NCI-H226 (cell line): ENCODE measurements at places on chromosomes 2 and 18.

GRCh38 chr2:176075481-176075880, 8.3 kb downstream of the EVX2 start:
- DNase-seq, result no peak

- no peak for DNase-seq
Measured at GRCh38 chr2:54373855-54374254, 82.3 kb upstream of the SPTBN1 start.

DNA sequence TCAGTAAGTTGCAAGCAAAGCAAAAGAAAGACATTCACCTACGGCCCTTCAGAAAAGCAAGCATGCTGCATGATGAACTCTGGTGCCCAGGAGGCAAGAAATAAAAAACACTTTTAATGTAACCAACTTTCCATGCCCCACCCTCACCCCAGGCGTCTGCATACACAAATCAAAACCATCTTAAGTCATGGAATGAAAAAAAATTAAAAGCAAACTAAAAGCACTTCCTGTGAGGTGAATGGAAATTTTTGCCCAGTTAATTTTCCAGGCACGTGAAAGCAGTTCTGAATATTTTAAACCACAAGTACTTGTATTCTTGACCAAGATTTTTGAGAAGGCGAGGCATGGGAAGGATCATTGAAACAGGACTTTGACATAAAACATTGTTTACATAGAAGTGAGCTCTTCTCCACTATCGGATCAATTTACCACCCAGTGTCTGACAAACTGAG, 2.5 kb upstream of the ICOS start:
- no peak for DNase-seq

- DNase-seq, result no peak
Measured at GRCh38 chr2:134582547-134582899, 136.3 kb downstream of the TMEM163 start.

GRCh38 chr2:98028101-98028561, 32.4 kb upstream of the TMEM131 start:
- peak; percentile 71 for DNase-seq

DNA sequence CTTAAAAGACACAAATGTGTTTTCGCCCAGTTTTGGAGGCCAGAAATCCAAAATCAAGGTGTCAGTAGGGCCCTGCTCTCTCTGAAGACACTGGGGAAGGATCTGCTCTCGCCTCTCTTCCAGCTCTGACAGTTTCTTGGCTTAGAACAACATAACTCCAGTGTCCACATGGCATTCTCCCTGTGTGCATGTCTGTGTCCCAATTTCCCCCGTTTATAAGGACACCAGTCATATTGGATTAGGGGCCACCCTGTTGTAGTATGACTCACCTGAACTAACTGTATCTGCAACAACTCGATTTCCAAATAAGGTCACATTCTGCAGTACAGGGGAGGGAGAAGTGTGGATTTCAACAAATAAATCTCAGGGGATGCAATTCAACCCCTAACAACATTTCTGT, 263.2 kb downstream of the SS18 start:
- DNase-seq, result no peak

DNA sequence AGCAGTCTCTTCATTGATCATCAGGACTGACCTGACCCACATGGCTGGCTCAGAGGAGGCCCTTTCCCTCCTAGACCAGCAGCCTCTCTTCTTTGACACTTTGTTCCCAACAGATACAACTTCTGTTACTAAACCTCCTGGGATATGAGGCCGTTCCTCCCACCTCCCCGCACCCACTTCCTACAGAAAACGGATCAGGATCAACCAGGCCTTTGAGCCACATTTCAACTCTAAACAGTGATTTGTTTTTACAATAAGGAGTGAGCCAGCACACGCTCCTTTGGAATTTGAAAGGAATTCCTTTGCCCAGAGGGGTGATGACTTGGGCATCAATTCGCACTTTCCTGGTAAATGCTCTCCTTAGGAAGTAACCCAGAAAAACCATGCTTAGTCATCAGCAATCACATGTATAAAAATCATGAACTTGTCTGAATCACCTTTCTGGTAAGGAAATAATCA, 180.4 kb downstream of the FAM124B start:
- DNase-seq, result peak; percentile 98

DNA sequence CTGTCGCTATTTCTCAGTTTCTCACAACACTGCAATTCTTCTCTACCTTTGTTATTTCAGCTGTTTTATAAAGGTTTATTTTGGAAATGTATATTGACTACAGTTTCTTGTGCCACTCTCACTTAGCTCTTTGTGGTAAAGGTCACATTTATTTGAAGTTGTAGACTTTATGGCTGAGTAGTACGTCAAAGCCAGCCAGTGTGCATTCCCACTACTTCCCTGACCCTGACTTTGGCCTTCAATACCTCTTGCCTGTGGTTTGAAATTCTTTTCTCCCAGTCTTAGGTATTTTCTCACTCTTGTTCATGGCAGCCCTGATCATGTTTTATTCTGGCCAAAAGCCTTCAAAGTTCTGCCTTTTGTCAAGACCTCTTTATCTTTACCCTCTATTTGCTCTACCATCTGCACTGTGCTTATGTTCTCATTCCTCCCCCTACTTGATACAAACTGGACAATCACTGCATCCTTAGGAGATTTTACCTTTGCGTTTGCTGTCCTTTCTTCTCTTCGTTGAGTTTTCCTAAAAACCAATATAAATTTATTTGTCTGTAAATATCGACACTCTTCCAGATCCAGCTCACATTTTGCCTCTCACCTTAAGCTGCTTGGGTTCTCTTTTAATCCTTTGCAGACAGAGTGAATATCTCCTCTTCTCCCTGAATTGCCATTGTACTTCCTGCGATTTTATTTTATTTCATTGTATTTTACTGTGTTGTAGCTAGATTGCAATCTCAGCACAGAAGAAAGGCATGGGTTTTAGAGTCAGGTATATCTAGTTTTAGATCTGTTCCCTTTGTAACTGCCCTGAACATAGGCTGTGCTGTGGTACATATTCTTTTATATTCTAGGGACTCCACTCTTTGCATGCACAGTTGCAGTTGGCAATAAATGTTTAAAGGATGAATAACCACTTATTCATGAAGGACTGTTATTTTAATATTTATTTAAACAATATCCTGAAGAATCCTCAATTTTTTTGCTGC, 31.2 kb downstream of the GULP1 start:
- DNase-seq, result no peak

DNA sequence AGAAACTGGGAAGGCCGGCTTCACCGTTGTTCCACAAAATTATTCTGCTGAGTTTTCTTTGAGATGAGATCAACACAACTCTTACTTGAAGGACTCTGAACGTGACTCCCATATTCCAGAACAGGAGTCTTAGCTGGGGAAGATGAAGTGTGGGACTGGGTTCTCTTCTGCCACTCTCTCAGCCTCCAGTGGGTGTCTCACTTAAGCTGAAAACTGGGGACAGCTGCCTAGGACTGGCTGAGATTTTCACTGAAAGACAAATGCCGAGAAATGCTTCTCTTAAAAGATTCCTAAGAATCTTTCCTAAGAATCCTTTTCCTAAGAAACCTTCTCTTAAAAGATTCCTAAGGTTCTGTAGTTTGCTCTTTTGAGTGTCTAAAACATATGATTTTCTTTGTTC, 156.6 kb upstream of the LHCGR start:
- DNase-seq, result no peak

- no peak for DNase-seq
Measured at GRCh38 chr18:67574749-67575148, 58.2 kb upstream of the DSEL start.

- DNase-seq, result no peak
Measured at GRCh38 chr2:178674122-178674521, 133.1 kb downstream of the TTN start.

DNA sequence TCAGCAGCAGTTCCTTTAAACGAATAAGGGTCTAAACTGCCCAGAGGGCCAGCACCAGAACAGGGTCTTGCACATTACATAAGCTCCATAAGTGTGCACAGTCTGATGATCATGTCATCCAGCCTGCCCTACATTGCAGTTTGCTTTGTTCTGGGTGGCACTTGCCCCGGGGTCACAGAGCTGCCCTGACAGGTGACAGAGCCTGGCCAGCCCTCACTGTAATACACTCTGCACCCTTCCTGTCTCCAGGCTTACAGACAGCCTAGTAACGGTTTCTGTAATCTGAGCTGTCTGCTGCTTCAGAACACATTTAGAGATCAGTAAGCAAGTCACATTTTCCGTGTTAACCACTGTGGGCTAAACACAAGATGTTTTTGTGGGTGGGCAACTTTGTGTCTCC, 213.3 kb downstream of the FAM210A start:
- DNase-seq, result no peak

DNA sequence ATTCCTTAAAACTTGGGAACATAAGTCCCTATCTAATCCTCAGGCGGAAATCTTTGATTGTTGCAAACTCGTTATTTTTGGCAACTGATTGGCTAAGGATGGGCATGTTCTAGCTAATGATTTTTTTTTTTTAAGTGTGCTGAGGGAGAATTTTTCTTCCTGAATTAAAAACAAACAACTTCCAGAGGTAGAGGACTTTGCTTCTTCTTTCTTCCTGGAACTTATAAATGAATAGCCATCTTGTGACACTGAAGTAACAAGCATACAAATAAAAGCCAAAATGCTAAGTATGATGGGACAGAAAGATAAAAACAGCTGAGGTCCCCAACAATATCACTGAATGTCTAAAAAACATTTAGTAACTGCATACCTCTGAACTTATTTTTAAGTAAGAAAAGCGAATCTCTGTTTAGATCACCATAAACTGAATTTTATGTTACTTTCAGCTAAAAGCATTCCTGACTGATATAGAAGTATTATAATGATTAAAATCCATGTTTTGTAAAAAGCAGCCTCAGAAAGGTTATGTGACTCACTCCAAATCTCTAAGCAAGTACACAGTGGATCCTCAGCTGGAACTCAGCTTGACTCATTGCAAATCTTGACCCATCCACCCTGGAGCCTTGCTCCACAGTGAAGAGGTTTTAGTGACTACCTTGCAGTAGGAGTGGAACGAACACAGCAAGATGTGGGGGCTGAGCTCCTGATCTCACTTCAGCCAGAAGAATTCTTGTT, 344.4 kb downstream of the CLIP4 start:
- peak; percentile 82 for DNase-seq

DNA sequence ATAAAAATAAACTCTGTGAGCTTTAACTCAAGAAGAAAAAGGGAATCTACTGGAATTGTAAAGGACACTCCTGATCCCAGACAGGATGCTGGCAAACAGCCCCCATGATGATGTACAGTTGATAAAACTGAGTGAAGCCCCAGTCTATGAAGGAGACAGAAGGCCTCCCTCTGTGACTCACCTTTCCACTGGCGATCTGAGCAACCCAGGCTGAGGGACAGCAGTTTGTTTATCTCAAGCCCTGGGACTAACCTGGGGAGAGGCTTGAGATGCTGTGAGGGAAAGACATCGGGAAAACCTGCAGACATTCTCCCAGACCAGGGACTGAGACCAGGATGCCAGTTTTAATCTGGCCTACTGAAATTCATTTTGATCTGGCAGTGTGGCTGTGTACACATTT, 104.5 kb upstream of the CDH2 start:
- DNase-seq, result peak; percentile 26

- peak; percentile 85 for DNase-seq
Measured at GRCh38 chr2:40401896-40402295, 50.0 kb downstream of the SLC8A1 start.

GRCh38 chr2:3712831-3713503, 9.6 kb downstream of the DCDC2C start:
- DNase-seq, result no peak

- no peak for DNase-seq
Measured at GRCh38 chr18:74976331-74976909, 232.5 kb downstream of the PTGR3 start.

GRCh38 chr2:20001361-20001863, 11.1 kb downstream of the MATN3 start:
- DNase-seq, result no peak

DNA sequence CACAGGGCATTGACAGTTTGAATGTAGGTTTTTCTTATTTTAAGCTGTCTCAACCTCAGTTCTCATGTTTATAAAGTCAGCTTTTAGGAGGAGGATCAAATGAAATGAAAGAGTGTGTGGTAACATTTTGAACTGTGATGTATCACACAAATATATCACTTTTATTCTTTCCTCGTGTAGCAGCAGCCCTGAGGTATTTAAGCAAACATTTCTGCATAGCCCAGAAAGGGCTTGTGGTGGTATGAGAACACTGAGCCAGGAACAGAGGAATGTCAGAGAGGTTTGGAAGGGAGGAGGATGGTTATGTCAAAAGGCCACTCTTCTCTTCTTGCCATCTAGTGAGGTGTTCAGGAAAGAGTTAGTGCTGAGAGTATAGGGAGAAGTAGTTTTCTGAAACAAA, 150.2 kb downstream of the PARD3B start:
- DNase-seq, result no peak

DNA sequence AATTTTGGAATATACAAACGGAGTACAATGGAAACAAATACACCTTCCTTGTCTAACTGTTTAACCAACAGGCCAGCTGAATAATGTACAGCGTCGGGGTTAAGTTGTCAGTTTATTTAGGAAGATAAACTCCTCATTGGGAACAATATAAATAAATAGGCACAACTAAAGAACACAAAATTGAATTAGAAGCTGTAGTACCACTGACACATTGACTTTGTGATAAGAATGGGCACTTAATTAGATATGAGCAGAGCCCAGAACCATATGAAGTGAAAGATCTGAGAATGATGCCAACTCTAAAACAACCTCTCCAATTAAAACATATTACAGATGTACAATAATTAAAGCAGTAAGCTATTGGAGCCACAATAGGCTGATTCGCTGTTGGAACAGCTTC, 44.4 kb downstream of the CCDC68 start:
- no peak for DNase-seq

DNA sequence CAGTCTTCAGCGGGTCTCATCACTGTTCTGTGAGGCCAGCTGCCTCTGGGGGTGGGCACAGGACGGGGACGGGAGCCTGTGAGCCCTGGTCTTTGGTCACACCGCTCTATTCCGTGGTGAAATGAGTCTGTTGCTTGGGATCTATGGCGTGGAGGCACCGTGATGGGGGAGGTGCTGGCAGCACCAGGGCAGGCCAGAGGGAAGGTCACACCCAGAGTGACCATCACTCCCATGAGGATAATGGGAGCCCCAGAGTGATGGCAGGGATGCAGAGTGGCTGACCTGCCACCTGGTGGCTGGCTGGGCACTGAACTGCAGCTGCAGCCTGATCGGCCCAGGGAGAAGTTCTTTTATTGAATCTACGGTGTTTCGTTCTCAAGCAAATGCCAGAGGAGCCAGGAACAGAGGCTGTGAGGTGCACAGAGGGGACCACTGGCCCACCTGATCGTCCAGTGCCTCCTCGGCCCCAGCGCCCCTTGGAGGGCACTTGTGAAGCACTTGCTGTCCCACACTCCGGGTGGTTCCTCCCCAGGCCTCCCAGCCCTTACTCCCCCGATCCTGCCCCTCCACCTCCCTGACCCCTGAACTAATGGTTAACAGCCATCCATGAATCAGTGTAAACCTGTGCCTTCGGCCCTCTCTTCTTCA, 17.9 kb downstream of the KCNIP3 start:
- peak; percentile 45 for DNase-seq

GRCh38 chr2:234678711-234679110, 181.8 kb upstream of the ARL4C start:
- DNase-seq, result no peak

- peak; percentile 83 for DNase-seq
Measured at GRCh38 chr2:168545439-168546082, 89.5 kb downstream of the CERS6 start.
